Activated CD4-positive, alpha-beta T cell treated with anti-CD3 and anti-CD28 coated beads for 48 hours (primary cell): ENCODE measurements at places on chromosomes 16 and 17.

DNA sequence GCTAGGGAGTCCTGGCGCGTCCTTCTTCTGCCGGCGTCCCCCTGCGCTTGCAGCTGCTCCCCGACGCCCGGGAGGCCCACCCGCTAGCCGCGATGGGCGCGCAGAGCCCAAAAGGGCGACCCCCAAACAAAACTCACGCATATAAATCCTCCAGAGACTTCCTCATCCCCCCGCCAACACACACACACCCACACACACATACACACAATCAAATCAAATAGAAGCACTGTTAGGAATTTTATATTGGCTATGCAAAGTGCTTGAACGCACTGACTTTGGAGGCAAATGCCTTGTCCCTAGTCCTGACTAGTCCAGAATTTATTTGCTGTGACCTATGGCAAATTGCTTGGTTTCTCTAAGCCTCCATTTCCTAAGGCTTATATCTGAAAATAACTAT, 23.8 kb upstream of the CRYM start:
- DNase-seq: no peak

DNA sequence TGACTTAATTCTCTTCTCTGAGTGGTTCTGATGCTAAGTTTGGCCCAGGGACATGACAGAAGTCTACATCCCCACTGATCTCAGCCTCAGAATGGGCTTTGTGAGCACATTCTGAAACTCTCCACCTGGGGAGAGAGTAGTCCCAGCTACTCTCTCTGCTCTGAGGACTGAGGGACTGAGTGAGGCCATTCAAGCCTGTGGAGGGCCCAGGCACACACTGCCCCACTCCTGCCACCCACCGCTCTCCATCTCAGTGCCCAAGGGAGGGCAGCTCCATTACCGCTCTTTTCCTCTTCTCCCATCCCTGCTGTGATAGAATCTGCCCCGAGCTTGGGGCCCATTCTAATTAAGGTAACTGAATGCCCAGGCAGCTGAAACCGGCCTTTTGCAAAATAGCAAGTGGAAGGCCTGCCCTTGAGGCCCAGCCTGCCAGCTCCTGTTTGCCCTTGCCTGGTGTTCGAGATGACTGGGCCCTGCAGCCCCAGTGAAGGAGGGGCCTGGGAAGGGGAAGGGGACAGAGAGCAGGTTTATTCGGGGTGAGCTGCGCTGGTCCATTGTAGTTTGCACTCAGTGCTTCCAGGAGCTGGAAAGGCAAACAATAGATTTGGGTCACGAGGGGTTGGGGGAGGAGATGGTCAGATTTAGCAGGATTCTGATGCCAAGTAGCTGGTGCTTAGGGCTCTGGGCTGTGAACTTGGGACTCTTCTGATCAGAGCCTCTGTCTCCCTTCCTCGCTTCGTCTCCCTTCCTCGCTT, 76.2 kb downstream of the RAB11FIP4 start:
- DNase-seq: no peak

DNA sequence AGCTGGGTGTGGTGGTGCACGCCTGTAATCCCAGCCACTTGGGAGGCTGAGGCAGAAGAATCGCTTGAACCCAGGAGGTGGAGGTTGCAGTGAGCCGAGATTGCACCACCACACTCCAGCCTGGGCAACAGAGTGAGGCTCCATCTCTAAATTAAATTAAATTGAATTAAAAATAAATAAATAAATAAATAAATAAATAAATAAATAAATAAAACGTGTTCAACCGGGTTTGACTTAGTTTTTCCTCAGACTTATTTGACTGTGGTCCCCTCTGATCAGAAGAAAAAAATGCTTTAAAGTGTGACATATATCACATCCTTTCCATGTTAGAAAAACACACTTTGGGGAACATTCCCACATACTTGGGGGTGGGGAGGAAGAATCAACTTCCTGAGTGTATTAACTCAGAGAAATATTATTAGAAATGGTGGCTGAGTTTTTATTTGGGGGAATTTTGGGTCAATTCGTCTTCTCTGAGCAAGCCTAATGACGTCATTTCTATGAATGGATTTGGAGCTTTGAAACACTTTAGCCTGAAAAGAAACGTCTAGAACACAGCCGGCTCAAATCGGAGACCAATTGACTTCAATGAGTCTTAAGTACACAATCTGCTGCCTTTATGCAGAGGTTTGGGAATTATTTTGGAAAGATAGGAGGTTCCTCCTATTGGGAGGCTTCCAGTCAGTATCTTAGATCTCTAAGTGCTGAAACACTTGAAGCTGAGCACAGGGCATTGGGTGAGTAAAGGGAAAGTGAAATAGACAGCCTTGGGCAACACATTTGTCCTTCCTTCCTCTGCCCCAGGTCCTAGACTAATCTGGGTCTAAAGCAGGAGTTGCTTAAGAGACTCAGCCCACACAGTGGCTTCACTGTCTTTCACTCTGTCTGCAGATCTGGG, 132.6 kb downstream of the PITPNC1 start:
- DNase-seq: no peak

DNA sequence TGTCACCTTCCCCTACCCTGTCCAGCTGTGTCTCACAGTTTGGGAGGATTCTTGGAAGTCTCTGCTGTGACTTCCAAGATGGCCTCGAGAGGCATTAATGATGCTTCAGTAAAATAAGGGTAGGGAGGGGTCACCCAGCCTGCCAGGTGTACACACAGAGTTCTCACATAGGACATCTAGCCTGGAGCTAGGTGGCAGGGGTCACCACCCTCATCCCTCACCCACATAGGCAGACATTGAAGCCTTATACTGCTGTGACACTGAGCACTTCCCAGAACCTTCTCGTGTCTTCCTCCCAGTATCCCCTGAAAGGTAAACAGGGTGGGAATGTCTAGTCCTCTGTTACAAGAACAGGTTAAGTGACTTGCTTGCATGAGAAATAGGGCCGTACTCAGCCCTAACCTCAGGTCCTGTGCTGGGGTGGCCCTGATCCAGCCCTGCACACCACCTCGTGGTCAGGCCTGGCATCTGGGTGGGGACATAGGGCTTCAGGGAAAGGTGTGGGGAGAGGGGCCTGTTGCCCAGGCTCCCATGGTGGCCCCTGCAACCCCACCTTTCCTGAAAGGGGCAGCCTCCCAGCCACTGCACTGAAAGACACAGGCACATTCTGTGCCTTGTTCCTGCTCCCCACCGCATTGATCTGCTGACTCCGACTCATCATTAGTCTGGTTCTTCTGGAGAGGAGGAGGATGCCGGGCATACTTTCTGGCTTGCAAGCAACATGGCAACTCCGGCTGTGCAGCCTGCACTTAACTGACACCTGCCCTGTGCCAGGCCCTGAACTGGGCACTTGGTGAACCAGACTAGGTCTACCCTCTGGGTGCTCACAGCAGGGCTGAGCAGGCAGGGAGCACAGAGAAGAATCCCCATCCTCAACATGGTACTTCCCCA, 3.6 kb upstream of the MMP15 start:
- DNase-seq: no peak

- DNase-seq: peak; percentile 80
Measured at GRCh38 chr17:76246080-76247066, 6.1 kb upstream of the RNF157 start.

DNA sequence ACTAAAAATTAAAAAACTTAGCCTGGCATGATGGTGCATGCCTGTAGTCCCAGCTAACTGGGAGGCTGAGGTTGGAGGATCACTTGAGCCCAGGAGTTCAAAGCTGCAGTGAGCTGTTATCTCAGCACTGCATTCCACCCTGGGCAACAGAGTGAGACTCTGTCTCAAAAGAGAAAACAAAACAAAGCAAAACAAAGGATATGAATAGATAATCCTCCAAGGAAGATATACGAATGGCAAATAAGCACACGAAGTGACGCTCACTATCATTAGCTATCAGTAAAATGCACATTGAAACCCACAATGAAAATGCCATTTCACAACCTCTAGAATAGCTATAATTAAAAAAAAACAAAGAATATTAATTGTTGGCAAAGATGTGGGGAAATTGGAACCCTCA, 386.2 kb upstream of the CCL2 start:
- DNase-seq: no peak

DNA sequence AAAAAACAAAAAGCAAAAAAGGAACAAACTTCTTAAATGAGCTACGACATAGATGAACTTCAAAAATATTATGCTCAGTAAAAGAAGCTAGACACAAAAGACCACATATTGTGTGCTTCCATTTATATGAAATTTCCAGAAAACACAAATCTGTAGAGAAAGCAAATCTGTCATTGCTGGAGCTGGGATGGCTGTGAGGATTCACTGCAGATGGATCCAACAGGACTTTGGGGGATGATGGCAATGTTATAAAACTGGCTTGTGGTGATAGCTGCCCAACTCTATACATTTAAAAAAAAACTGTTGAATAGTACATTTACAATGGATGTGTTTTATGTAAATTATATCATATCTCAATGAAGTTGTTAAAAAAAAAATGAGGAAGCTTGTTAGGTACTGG, 52.6 kb upstream of the MAP3K14 start:
- DNase-seq: no peak

- DNase-seq: no peak
Measured at GRCh38 chr17:76026714-76027158, 370 bp downstream of the EVPL start.

DNA sequence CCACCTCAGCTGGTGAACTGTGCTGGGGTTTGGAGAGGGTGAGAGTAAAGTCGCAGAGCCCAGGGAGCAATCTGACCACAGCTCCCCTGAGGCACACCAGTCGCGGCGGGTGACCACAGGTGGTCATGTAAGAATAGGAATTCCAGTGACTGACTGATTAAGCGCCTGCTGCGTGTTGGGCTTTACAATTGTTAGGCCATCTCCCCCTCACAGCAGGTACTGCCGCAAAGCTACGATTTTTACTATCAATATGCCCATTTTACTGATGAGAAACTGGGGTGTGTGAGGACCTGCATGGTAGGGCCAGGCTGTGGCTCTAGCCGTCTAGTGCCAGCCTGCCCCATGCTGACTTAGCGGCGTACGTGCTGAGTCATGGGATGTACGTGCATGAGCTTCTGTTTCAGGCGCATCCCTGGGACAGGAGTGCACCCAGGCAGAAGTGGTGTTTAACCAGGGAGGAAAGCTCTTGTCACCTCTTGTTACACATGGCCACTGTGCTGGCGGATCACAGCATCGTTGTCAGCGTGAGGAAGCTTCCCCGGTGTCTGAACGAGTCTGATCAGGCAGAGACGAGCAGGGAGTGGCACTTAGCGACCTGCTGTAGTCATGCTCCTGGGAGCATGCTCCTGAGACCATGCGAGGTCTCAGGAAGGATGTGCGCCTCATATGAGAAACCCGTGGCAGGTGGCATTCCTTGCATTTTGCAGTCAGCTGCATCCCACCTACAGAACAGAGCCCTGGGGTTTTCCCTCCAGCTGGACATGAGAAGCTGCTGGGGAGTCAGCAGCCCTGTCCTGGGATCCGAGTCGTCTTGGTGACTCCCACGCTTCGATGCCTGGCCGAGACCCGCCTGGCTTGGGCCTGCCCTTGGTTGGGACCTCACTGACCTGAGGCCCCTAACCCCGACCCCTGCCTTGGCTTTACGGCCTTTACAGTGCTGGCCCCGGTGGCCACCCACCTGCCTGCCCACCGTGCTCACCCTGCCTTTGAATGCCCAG, 163.7 kb upstream of the CHMP6 start:
- DNase-seq: no peak

GRCh38 chr17:39663340-39663687, 1.8 kb upstream of the TCAP start:
- no peak for DNase-seq

- DNase-seq: no peak
Measured at GRCh38 chr16:5903832-5904231, 806.2 kb upstream of the EEF2KMT start.

GRCh38 chr16:80337786-80338185, 203.0 kb upstream of the DYNLRB2 start:
- no peak for DNase-seq

DNA sequence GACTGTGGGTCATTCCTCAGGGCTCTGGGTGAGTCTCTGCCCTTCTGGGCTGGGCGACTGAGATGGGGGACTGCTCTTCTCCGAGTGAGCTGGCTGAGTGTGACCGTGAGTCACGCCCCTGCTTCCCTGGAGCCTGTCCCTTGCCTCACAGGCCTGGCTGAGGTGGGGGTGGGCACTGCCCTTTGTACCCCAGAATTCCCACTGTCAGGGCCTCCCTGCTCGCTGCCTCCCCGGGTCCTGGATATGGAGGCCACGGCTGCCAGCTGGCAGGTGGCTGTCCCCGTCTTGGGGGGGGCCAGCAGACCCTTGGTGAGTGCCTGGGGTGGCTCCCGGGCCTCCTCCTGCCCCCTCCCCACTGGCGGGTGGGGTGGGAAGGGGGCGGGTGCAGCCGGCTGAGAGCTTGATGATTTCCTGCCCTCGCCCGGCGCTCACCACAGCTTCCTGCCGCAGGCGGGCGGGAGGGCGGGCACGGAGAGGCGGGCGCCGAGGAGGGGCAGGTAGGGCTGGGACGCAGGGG, at the start of gene LAT:
TSS of gene LAT (plus strand) at position 434 of the 517 bp plus-strand sequence. CDS start 366 bp downstream, outside the sequence.
- DNase-seq: peak; percentile 79
